ENCODE measurements at places on chromosomes 5 and 9.

GRCh38 chr5:55356896-55357295 lies 49.1 kb downstream of the MTREX start:
- no peak for DNase-seq

DNA sequence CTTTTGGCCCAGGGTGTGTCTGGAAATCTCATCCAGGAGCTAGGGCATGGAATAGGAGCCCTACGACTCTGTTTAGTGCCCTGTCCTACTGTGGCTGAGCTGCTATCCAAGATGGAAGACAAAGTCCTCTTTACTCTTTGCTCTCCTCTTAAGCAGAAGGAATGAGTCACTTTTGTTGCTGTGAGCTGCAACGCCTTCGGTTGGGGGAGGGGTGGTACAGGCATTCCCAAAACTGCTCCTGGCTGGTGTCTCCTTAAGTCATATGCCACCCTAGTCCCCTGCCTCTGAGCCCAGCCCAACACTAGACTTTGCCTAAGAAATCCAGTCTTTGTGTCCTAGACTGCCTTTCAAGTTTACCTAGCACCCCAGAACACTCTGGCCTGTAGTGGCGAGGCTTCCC lies 99.9 kb downstream of the PRR16 start:
- no peak for DNase-seq

DNA sequence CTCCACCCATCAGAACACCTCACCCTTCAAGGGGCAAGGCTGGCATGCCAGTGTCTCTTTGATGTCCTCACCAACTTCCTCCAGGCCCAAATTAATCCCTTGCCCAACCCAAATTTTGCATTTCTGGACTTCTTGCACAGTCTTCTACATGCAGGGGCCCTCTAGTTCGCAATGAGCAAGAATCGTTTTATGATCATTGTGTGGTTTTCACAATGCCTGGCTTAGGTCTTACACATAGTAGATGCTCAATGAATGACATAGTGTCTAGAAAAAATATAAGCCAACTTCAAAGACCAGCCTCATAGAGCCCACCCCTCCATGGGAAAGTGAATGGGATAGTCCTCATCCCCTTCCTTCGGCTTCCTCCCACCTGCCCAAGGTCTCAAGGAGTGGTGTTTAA lies 9.8 kb upstream of the ESM1 start:
- no peak for DNase-seq

- DNase-seq: no peak
Observed at GRCh38 chr9:93054758-93055704, 3.5 kb upstream of the SUSD3 start.

GRCh38 chr5:126443374-126443851 lies 20.2 kb downstream of the GRAMD2B start:
- DNase-seq: no peak

DNA sequence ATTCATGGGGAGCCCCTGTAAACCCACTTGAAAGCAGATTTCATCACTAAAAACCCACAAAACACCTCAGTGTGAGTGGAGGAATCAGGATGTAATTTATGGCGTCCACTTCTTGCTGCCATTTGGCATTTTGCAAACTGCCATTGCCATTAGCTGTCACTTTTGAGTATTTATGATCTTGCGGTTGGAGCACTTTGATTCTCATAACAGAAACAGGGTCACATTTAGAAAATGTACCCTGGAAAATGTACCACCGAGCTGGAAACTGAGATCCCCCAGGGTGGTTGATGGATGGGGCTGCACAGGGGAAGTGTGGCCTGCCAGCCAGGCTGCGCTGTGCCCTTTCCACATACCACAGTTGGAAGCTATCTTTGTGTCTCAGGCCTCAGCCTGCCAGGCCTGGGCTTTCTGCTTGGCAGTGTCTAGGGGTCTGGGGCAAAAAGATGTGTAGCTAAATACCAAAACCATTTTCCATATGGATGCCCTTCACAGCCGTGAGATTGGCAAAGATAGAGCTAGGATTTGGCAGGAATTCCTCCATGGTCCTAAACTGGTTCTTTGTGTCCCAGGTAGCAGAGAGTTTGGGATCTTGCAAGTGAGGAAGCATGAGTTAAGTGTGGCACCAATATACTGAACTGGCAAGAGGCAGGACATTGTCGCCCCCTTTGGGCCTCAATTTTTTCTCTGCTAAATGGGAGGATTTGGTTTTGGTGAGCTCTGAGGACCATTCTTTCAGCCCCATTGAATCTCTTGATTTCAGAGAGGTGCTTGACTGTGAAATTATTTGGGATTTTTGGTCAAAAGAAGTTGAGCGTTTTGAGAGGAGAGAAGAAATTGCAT lies 46.2 kb downstream of the GALNT10 start:
- no peak for DNase-seq

DNA sequence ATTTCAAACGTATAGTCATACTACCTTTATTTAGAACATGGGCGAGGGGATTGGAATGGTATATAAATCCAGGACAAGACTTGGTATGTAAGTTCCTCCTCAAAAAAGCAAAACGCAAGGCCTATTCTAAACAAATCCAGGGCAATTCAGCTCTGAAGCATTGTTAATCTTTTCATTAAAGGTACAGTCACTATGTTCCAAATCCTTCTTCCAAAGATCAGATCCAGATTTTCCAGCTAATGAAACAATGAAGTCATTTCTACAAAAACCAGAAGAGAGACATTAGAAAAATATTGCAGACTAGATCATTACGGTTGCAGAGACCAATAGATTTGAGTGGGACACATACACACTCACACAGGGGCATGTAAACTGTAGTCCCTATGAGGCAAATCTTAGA lies 116.1 kb upstream of the BNC2 start:
- no peak for DNase-seq

DNA sequence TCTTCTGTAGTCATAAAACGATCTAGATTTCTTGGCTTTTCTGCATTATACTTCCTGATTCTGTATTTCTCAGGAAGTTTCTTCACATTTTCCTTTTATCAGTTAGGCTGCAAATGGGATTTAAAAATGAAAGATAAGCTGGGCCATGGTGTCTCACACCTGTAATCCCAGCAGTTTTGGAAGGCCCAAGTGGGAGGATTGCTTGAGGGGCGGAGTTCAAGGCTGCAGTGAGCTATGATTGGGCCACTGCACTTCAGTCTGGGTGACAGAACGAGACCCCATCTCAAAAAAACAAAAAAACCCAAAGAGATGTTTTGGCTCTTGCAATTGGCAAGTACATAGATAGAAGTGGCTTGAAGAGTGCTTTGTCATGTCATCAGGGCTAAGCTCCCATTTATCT lies 26.2 kb upstream of the APC start:
- no peak for DNase-seq

DNA sequence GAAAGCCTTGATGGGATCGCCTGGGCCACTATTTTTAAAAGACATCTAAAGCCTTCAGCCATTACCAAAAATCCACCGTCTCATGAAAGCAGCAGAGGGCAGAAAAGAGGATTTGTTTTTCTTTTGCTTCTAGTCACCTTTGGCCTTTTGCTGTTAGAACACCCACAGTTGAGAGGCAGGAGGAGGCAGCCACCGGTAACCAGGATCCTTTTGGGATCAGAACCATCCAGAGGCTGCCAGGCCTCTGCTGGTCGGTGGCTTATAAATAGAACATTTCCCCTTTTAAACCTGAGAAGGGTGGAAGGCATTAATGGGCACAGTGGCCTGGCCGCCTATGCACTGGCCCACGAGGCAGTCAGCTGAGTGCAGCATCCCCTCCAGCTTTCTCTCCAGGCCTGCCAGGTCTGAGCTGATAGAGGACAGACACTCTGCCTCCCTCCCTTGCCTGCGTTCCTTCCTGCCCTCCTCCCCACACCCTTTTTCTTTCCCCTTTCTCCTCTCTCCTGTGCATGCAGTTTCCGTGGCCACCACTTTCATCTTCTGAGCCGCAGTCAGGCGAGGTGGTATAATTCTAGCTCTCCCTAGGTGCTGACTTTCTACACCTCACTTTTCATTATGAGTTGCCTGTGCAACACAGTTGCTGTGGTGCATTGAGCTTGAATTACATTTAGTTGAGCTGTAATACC lies 253.4 kb downstream of the ARHGAP26 start:
- no peak for DNase-seq

DNA sequence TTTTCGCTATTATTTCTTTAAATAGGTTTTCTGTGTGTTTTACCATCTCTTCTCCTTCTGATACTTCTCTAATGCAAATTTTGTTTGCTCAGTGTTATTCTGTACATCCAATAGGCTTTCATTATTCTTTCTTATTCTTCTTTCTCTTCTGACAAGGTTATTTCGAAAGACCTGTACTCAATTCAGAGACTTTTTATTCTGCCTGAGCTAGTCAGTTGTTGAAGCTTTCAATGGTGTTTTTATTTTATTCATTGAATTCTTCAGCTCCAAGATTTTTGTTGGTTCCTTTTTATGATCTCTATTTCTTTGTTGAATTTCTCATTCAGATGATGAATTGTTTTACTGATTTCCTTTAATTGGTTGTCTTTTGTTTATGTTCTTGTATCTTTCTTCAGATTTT lies 706.2 kb downstream of the NR2F1-AS1 start:
- no peak for DNase-seq

DNA sequence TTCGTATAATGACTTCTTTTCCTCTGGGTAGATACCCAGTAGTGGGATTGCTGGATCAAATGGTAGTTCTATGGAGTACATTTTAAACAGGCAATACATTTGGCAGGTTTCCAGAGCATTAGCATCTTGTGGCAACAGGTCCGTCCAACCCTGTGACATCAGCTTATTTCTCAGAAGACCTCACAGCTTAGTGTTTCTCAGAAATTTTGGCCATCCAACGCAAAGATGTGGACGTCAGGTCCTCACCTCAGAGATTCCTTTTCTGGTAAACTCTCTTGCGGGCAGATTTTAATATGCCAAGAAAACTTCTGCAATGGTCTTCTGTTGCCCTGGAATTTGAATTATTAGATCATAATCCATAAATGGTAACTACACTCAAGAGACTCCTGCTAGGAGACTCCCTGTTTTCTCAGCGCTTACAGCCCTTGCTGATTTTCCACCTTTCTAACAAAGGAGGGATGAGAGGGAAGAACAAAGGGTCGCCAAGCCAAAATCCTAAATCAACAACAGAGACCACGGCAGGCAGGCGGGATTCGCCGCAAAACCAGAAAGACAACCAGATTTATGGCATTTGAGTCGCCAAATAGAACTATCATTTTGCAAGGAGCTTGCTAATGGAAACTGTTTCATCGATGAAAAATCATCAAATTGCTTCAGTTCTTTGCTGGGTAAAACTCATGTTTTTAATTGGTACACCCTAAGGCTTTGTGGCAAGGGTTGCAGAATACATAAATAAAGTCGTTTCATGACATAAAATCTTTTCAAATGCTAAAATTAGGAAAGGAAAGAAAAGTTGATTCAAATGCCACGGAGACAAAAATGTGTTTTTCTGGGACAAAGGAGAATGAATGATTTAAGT lies 34.1 kb upstream of the PLPP1 start:
- DNase-seq: no peak

DNA sequence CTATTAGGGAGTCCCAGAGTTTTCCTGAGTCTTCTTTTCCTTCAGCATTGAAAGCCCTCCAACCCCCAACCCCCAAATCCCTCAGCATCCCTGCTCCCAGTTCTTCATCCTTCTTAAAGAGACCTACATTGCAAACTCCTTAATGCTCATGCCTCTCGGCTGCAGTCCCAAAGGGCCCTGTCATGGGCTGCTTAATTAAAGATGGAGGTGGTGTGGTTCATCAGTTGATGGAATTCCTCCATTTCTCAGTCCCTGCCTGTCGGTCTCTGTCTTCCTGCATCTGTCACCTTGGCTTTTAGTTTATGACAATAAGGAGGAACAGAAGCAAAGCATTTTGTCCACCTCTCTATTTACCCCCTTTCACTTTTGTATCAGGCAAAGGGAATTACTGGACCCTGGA lies 2.0 kb downstream of the FOXI1 start:
- no peak for DNase-seq

DNA sequence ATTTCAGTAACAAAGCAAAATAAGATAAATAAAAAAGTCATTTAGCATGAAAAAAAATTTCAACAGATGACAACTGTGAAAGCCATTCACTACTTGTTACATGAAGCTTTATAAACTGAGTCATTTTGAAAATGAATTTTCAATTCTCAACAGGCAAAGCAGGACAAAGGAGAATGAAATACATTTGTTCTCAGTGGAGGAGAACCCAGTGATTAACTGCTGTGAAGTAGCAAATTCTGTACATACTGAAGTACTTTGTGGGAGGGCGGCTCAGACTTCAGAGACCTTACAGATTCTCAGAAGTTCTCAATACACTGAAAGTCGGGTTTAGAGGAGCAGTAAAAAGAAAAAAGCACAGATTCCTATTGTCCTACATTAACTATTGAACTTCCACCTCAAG lies 21.7 kb downstream of the SKIC3 start:
- DNase-seq: no peak

- DNase-seq: no peak
Observed at GRCh38 chr9:127509955-127510299, 58.6 kb downstream of the LRSAM1 start.

- no peak for DNase-seq
Observed at GRCh38 chr5:51380603-51381207, 2.5 kb upstream of the ISL1 start.

- no peak for DNase-seq
Observed at GRCh38 chr9:78132701-78133058, 101.1 kb upstream of the GNAQ start.

- DNase-seq: no peak
Observed at GRCh38 chr9:112331674-112331952, 1.8 kb downstream of the PTBP3 start.

DNA sequence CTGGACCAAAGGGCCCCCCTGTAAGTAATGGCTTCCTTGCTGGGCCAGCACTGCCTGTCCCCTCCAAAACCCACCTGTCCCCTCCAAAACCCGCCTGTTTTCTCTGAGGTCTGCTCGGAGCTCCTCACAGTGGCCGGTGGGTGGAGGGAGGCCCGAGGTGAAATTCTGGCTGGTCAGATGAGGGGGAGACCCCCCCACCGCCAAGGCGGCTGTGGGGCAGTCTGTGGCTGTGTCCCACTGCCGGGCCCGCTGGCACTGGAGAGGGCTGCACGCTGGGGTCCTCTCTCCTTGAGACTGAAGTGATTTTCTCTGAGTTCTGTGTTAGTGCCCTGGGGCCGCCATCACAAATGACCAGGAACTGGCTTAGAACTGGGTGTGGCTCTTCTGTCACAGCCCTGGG lies 83.7 kb upstream of the FCN2 start:
- DNase-seq: no peak

DNA sequence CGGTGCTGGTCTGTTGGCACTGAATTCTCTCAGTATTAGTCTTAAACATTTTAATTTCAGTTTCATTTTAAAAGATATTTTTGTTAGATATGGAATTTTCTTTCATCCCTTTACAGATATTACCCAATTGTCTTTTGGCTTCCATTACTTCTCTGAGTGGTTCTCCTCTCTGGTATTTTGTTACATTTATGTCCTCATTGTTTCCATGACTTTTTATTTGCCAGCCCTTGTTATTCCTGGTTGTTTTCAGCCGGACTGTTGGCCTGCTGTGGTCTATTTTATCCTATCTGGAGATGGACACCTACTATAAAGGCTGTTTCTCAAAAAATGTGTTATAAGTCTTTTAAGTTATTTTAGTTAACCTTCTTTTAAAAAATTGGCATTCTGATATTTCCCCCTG lies 117.2 kb downstream of the ARHGEF28 start:
- no peak for DNase-seq
